Stimulated activated CD8-positive, alpha-beta memory T cell treated with anti-CD3 and anti-CD28 coated beads, Interleukin-15, amount 100 ng/mL, for 24 hours (primary cell): ENCODE measurements at places on chromosomes 1 and 21.

DNA sequence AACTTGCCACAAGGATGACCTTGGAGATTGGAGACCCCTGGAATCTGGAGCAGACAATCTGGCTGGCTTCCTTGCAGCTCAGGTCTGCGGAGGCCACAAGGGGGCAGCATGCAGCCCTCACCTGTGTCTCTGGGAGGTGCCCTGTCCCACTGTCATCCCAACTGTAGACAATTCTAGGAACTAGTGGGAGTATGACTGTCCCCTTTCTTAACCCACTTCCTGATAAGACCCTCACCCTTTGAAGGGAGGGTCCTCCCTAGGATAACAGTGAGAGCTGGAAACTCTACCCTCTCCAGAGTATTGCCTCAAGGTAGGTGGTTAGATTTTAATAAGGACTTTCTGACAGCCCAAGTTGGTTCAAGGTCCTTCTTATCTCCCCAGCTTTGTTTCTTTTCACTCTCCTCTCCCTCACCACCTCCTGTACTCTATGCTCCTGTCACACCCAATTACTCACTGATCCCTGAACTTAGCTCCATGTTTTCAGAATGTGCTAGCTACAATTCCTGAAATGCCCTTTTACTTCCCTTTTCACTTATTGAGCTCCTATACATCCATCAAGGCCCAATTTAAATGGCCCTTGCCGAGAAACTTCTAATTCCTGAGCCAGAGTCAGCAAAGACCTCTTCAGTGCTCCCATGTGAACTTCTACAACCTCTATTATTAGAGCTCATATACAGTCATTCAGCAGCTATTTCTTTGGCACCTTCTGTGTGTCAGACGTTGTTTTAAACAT, 9.2 kb upstream of the KCNQ4 start:
- peak; percentile 29 for DNase-seq

- DNase-seq: no peak
Measured at GRCh38 chr1:182376936-182377574, 14.5 kb downstream of the GLUL start.

GRCh38 chr1:109094871-109095270, 4.3 kb downstream of the TMEM167B start:
- DNase-seq: no peak

DNA sequence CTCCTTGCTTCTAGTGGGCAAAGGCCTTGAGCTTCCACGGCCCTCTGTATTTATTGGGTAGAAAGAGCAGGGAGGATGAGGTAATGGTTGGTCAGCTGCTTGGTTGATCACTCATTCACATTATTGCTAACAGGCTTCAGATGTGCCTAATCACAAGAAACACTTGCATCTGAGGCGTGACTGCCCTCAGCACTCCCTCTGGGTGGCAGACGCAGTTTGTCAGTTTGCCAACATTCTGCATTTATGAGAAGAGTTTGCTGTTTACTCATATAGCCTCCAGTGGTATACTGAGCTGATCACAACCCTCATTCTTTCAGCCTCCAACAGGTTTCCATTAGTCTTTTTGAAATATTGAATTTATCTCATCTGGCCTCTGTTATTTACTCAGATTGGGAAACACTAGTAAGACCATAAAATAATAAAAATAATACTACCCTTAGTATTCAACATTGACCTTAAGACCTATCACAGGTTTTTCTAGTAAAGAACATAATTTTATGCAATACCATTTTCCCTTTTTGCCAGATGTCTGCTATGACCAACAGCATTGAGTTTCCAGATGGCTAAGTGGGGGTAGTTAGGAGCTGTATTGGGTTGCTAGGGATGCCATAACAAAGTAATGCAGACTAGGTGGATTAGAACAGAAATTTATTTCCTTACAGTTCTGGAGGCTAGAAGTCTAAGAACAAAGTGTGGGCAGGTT, 53.3 kb downstream of the PTGFR start:
- DNase-seq: no peak

GRCh38 chr1:204319462-204319861, 40.3 kb downstream of the PLEKHA6 start:
- DNase-seq: no peak

DNA sequence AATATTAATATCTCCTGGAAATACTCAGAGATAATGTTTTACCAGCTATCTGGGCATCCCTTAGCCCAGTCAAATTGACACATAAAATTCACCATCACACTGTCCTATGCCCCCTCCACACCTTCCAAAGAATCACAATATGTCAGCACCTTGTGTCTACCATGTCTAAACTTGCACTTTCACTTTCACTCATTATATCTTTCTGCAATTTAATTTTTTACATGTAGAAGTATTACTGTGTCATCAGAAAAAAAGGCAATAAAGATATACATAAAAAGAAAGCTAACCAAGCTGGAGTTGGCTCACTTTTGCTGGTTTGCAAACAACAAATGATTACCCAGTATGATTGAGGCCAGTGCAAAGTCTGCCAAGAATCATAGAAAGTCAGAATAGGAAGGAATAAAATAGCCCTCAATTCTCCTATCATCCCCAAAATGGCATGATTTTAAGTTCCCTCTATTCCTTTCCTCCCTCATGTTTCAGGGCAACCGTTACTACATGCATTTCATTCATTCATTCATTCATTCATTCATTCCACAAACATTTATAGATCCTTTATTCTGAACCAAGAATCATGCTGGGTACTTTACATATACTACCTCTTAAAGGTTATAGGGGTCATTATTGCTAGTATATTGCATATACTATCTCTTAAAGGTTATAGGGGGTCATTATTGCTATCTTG, 5.9 kb upstream of the LUZP1 start:
- DNase-seq: no peak
